Glomerular endothelial cell (primary cell): ENCODE measurements at places on chromosomes 3 and 15.

GRCh38 chr15:97748576-97748975, 211.9 kb upstream of the ARRDC4 start:
- no peak for DNase-seq

- DNase-seq: no peak
Observed at GRCh38 chr3:46498916-46499519, 1.2 kb downstream of the RTP3 start.

DNA sequence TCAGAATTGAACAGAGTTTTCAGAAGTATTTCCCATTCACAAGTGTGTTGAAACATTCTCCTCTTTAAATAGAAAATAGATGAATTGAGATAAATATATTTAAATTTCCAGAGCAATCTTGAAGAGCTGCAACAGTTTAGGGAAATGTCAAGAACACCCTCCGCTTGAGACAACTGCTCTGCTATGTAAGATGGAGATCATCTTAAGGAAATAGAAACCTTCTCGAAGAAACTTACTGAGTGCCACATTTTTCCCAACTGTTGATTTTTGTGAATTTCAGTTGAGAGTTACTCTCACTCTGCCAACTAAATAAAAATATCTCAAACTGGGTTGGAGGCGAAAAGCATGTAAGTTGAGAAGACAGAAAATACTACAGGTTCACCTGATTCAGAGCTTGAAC, 78.0 kb downstream of the SUCLG2 start:
- DNase-seq: no peak

DNA sequence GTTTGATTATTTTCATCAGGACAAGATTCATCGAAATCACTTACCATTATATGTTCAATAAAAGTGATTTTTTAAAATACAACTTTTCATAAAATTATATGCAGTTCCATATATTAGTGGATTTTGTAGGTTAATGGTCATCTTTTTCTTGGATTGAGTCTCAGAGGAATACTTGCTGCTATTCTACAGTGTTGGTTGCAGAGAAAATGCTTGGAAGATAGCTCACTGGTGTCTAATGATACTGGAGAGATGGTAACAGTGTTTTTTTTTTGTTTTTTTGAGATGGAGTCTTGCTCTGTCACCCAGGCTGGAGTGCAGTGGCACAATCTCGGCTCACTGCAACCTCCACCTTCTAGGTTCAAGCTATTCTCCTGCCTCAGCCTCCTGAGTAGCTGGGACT, 143.3 kb downstream of the TCF12 start:
- no peak for DNase-seq

DNA sequence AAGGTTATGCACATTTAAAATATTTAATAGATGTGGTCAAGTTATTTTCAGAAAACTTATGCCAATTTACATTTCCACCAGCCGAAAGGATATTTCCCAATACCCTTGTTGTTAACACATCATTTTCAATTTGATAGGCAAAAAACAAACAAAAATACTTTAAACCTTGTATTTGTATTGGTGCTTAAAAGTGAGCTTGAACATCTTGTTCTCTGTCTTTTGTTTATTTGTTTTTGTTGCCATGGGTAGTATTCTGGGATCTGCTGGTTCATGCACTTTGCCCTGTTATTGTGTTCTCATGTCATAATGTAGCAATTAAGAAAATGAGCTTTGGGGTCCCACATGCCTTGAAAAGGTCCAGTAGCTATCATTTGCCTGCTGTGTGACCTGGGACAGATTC, 191.4 kb downstream of the LRTM1 start:
- DNase-seq: no peak

GRCh38 chr3:24401811-24402185, 92.9 kb downstream of the THRB start:
- DNase-seq: no peak

GRCh38 chr3:141413391-141413790, 45.1 kb downstream of the ZBTB38 start:
- no peak for DNase-seq

DNA sequence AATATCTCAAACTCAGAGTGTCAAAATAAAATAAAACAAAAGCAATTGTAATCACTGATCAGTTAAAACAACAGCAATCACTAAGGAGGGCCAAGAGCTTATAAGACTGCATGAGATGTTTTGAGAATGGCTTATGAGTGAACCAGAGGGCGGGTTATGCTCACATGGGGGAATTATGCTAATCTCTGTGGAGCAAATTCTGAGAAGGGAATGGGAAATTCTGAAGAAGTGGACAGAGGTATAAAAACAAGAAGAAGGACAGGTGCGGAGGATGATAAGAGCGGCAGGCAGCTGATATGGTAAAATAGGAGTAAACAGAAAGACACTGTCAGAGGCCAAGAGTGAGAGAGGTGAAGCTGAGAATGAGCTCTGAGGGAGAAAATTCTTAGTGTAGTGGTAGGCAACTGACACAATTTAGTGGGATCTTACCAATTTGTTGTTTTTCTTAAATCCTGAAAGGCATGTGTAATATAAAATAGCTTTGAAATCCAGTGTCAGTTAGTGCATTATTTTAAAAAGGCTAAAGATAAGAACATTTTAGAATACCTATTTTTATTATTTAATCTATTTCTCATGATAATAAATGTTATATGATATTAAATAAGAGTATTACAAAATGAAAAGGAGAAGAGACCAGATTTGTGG, 133.8 kb downstream of the SPATA16 start:
- DNase-seq: no peak

DNA sequence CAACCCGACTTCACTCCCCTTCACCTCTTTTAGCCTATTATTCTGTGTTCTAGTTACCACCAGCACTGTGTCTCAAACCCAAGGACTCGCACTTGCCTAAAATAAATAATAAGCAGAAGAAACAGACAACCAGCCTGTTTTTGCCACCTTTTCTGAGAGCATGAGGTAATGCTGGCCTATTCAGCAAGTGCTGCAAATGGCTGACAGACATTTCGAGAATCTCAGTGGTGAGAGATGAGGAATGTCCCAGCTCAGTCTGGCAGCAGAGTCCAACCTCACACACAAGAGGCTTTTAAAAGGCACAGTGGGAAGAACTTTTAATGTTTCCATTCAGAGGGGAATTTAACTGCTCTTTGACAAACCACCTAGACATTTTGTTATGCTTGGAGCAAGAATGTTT, 143.3 kb upstream of the GMNC start:
- no peak for DNase-seq

GRCh38 chr3:101779822-101780381, 891 bp downstream of the NXPE3 start:
- no peak for DNase-seq

GRCh38 chr3:34248352-34248751, 449.9 kb downstream of the PDCD6IP start:
- DNase-seq: no peak

GRCh38 chr3:31421314-31422048, 111.2 kb upstream of the STT3B start:
- DNase-seq: no peak

- DNase-seq: no peak
Observed at GRCh38 chr3:84547207-84547606, 411.6 kb upstream of the CADM2 start.

DNA sequence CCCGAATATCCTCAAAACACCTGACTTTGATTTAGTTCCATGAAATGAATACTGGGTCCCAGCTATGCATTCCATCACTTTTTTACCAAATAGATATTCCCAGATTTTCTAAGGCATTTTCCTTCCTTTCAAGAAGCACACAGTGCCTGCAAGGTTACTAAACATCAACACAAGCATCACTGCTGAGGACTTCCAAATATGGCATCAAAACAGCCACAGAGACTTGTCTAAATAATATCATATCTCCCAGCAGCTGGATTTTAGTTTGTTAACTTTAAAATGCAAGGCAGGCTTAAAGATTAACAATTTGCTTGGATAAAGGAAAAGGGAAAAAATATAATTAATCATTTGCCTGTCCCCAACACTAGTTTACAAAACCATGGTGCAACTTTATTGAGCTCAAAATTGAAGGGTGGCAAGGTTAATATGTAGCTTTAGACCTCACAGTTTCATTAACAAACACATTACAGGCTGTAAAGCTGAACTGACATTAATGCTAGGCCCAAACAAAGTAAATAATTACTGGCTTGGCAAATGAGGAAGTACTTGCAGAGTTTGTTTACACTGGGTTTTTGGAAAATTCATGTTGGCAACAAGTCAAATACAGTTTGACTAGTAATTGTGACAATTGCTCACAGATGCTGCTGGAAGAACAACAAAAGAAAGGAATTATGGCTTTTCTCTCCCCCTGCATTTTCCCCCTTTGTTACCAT, 401.7 kb upstream of the CDIN1 start:
- no peak for DNase-seq

GRCh38 chr3:196336319-196337145, 1.7 kb downstream of the TM4SF19 start:
- DNase-seq: no peak

DNA sequence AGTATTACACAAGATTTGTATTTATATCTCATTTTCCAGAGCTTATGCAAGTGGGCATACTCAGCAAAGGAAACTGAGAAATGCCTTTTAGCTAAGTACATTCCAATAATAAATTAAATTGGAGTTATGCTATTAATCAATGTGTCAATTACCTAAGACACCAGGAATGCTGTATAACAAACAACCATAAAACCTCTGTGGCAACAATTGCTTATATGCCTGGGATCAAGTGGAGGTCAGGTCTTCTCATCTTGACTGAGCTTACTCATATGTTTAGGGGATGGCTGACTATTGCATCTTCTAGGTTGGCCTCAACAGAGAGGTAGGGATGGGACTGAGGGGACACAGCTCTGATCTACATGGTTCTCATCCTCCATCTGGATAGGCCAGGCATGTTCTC, 30.7 kb downstream of the CD200R1L start:
- DNase-seq: no peak

DNA sequence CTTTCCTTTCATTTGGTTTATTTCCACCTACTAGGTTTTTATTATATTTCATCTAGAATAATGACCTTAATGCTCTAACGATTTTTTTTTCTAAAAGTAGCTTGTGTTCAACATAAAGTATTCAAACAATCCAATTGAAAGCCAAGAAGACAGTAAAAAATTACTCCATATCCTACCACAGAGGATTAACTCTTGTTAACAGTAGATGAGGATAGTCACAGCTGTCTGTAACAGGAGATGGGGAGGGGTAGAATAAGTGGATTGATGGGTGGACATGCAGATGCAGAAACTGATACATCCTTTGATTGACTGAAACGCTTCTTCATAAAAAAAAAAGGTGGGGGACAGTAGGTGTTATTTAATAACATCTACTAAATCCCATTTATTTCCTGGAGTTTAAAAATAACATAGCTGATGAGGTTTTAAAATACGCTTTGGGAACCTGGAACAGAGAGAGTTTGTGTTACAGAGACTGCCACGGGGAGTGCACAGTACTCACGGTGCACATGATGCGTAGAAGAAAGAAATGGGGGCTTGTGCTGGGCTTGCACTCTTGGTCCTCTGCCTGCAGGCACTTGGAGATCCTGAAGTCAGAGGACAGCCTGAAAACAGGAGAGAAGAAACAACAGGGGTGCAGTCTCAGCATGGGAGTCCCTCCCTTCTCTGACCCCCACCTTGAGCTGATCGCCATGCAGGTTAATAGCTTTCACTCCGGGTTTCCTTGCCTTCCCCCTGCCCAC, 226.7 kb downstream of the THSD4 start:
- no peak for DNase-seq

- DNase-seq: no peak
Observed at GRCh38 chr15:80599359-80599758, 95.8 kb upstream of the ABHD17C start.

GRCh38 chr15:67109141-67110034, 44.0 kb downstream of the SMAD3 start:
- DNase-seq: no peak

DNA sequence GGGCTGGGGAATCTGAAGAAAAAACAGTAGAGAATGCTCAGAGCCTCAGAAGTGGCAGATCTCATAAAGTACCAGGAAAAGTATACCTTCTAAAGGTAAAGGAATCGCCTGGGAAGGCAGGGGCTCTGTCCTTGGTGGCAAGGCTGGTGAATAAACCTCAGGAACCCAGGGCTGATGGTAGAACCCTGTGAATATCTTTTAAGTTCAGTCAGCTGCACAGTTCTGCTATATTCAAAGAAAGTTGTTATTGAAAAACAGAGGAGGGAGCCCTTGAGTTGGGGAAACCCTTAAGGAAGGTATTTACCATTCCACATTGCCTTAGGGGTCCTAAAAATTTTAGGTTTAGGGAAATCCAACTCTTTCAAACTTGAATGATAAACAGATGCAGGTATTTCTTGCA, 31.2 kb downstream of the ZPLD1 start:
- no peak for DNase-seq

GRCh38 chr3:116259984-116260383, 185.3 kb downstream of the LSAMP start:
- DNase-seq: no peak

DNA sequence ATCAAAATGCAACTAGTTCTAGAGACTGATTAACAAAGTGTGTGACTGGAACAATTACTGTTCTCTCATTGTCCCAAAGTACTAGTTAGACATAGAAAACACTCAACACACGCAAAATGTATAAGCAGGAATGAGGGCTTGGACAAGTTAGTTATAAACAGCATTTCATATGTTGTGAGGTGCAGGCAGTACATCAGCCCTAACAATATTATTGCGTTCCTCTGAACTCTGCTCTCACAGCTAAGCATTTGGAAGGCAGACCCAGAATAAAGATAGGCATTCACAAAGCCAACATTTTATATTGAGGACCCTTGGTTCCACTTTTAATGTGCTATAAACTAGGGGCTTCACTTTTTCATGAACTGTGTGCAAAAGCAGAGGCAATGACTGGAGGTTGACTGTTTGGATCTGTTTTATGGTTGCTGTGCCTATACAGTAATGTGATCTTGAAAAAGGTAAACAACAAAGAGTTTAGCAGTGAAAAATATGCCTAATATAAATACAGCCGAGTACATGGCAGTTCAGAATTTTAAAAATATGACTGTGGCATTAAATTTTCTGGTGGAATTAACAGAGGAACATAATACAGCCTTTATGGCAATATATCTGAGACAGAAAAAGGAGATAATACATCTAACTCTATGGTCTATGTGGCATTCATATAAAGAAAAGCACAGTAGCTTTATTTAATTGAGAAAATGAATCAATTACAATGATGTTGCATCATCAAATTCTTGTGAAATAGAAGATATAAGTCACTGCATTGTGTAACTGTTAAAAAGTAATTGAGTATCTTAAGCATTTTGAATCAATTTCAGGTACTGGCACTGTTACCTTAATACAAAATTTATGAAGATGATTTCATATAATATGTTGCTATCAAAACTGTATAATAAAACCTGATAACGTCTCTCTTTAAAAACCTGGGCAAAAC, 80.0 kb upstream of the SKOR1 start:
- no peak for DNase-seq

GRCh38 chr3:153927107-153927506, 194.1 kb upstream of the ARHGEF26 start:
- peak; percentile 14 for DNase-seq
